ENCODE measurements at places on chromosomes 4 and X.

GRCh38 chrX:53357799-53358530 is 64.5 kb downstream of the SMC1A start:
- DNase-seq, result no peak

GRCh38 chr4:54607067-54607466 is 50.7 kb upstream of the KIT start:
- no peak for DNase-seq

- DNase-seq, result no peak
Observed at GRCh38 chr4:108008721-108009120, 19.0 kb downstream of the HADH start.

DNA sequence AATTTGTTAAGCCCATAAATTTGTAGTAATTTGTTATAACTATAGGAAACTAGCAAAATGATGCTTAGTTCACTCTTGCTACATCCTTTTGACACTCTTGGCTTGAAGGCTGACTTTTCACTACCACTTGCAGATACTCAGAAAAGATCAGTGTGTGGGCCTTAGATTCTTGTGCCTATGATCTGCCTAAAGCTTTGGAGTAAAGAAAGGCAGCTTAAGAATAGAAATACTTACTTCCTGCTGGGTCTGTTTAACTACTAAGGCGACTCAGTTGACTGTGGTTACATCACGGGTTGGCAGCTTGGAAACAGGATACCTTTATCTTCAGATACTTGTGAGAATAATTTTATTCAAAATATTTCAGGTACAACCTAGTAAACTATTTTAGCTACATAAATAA is 201.4 kb upstream of the FMR1 start:
- no peak for DNase-seq

DNA sequence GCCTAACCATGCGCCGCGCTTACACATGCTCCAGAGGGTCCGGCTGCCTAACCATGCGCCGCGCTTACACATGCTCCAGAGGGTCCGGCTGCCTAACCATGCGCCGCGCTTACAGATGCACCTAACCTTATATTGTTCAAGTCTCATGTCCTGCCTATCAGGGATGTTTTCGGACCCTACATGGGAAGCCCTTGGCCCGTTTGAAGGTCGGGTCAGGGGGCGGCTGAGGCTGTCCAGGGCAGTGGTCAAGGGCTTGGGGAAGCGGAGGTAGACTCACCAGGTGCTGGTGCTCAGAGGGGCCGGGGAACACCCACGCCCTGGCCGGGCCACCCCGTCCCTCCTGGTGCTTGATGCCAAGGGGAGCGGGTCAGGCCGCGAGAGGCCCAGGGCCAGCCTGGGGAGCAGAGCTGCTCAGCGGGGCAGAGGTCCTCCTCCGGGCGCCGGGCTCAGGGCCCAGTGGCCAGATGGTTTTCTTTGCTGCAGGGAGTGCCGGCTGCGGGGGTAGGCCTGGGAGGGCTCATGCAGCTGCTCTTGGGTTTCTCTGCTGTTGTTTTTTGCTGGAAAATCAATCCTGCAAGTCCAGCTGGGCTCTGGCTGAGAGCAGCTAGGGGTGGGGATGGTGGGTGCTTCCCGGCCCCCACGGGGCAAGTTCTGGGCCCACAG is 35.4 kb upstream of the SPON2 start:
- no peak for DNase-seq

DNA sequence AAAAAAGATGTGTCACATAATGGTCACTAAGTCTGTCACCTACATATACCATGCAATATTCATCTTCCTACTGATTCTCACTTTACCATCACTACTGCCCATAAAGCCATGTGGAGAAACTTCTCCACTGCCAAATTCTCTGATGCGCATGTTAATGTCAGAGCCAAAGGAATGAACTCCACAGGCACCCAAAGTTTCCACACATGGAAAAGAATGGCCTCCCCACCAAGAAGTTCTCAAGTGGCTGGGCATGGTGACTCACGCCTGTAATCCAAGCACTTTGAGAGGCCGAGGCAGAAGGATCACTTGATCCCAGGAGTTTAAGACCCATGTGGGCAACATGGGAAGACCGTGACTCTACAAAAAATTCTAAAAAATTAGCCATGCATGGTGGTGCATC is 43.8 kb upstream of the UGDH start:
- DNase-seq, result no peak

- DNase-seq, result no peak
Observed at GRCh38 chr4:158808399-158808798, 39.6 kb downstream of the FNIP2 start.

- DNase-seq, result no peak
Observed at GRCh38 chrX:71919431-71919830, 8.8 kb downstream of the NHSL2 start.

DNA sequence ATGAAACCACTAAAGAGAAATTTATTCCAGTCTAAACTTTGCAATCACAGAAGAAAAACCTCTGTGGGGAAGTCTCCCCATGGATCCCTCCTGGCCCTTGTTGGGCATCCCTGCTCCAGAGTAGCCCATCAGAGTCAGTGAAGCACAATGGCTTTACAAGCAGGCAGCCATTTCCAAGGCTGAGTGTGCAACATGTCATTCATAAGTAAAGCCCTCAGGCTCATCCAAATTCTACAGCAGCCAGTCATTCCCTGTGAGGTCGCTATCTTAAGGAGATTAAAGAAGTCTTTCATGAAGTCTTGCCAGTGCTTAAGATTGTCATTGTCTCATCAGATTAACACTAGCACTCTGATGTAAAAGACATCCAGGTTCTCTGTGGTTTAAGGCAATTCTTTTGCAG is 17.0 kb upstream of the MAPK10 start:
- DNase-seq, result no peak

DNA sequence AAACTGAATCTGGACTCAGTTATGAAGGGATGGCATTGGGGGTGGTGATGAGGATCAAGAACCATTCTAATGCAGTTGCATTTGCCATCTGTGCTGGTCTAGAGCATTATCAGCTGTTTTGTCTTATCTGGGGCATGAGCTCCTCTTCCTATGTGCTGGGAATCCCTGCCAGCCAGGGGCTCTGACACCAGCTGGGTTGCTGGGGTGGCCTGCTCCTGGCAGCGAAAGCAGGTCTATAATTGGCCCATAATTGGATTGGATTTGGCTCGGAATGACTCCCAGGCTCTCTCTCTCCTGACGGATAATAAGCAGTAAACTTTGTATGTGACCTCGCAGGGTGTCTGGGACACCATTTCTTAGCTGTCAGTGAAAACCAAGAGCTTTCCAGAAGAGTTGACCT is 34.1 kb downstream of the SMPX start:
- no peak for DNase-seq

DNA sequence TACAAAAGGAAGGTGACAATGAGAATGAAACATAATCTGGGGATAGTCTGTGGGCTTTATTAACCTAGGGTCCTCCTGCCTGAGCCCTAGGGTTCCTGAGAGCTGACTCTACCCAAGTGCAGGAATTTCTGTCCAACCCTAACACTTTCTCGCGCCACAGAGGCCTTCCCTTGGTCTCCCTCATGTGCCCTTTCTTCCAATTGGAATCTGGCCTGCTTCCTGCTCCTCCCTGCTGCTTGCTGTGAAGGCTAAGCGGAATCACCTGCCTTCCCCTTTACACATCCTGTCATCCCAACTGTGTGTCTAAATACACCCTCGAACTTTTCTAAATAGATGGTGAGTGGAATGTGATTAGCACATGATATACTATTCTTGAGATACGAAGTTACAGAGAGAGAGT is 5.9 kb downstream of the MAGEA11 start:
- no peak for DNase-seq

- DNase-seq, result no peak
Observed at GRCh38 chrX:134158821-134159512, 78.0 kb upstream of the CCDC160 start.

GRCh38 chr4:156778093-156778492 is 193.5 kb downstream of the PDGFC start:
- DNase-seq, result no peak

DNA sequence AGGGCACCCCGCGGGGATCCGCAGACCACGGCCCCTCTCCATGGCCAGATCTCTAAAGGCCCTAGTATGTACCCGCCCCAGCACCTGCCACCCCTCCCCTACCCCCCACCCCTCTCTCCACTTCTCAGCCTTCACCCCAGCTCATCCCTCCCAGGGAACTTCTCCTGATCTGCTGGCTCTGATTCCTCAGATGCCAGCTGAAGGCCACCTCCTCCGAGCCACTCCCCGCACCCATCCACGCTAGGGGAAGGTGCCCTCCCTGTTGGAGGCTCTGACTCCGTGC is 11.9 kb downstream of the PSAPL1 start:
- no peak for DNase-seq

GRCh38 chr4:183195534-183195933 is 96.5 kb downstream of the WWC2 start:
- no peak for DNase-seq

DNA sequence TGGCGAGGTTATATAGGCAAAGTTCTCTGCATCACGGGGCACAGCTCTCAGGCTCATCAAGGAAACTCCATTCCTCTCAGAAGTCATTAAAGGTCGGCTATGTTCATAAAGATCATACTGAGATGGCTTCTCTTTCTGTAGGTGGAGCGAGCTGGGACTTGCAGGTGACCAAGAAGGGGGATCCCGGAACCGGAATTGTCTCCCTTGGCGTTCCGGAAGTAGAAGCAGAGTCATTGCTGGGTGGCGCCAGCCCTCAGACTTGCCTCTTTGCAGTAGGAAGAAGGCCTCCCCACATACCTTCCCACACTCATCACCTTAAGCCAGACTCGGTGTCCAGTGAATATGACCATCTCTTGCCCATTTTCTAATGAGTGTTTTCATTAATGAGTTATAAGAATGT is 17.9 kb upstream of the HPGD start:
- no peak for DNase-seq

GRCh38 chrX:29617276-29617675 is 598.1 kb upstream of the MAGEB2 start:
- DNase-seq, result no peak

- DNase-seq, result peak; percentile 12
Observed at GRCh38 chrX:107454302-107454701, 4.8 kb downstream of the FRMPD3 start.

- no peak for DNase-seq
Observed at GRCh38 chr4:159735281-159736207, 632.7 kb downstream of the RAPGEF2 start.

DNA sequence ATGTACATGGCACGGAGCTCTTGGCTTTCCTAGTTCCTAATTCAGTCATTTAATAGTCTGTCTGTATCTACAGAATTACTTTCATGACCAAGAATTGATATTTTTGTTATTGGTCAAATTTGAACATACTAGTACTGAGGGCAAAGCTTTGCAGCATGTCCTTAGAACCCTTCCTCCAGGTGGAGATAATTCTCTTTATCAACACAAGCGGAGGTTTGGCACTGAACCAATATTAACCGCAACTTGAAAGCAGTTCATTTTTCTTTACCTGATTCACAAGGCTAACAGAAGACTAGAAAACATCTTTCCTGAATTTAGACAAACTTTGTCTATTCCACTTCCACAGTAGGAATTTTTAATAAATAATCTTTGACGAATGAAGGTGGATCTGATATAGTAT is 73.8 kb downstream of the TACR3 start:
- DNase-seq, result no peak

DNA sequence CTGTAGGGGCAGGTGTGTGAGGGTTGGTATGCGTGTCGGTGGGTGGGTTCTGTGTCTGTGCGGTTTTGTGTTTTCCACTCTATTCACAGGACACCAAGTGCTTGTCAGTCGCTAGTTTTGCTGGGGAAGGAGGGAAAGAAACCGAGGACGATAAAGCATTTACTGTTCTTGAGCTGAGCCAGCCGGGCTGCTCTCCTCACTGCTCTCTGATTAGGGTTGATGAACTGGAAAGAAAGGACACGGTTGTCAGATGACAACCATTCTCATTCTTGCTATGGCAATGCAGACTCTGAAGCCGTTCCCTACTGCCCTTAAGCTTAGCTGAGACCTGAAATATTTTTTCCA is 832 bp downstream of the EGFL6 start:
- no peak for DNase-seq

GRCh38 chr4:56115898-56116297 is 167.2 kb downstream of the CEP135 start:
- no peak for DNase-seq

- no peak for DNase-seq
Observed at GRCh38 chrX:22276781-22277180, 4.1 kb downstream of the CBLL2 start.

GRCh38 chr4:17376205-17376604 is 135.7 kb downstream of the QDPR start:
- DNase-seq, result no peak

GRCh38 chr4:65083076-65083475 is 587.2 kb downstream of the EPHA5 start:
- no peak for DNase-seq

DNA sequence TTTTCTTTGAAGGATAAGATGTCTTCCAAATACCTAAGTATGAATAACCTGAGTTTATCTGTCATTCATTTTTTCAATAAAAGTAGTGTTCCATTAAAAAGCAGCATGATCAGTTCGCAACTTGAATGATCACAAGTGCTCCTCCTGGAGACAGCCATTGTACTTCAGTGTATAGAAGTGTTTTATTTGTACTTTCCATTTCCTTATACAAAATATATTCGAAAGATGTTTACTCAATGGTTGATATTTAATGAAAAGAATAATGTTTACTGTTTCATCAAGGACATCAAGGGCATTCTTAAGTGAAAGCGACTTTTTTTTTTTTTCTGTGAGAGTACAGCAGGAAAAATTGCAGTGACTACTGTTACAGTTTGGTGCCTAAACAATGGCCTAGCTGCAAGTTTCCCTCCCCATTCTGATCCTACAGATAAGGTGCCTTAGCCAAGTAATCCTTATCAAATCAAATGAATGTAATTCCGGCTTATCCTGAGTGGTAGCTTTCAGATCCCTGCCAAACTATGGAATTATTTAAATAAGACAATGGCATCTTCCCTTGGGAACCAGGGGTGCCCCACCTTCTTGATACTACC is 69.0 kb upstream of the IL15 start:
- DNase-seq, result no peak

- no peak for DNase-seq
Observed at GRCh38 chrX:153397256-153397960, 3.7 kb downstream of the PNMA6E start.

DNA sequence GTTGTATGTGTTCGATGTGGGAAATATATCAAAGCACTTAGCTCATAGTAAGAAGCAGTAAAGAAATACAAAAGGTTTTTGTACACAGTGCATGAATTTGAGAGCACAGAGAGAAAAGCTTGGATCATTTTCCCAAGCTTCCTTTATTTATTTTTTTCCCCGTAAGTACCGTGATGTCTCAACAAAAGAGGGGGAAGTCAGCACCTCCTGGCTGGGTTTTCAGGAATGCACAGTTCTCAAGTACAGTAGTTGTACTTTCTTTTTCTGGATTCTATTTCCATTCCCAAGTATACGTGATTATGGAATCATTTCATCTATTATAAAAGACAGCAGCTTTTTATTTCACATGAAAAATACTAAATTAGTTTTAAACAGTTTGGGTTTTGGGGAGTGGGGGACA is 171.5 kb upstream of the EDNRA start:
- DNase-seq, result no peak

- no peak for DNase-seq
Observed at GRCh38 chr4:54675721-54676461, 18.1 kb downstream of the KIT start.

GRCh38 chrX:31743004-31743403 is 671.2 kb upstream of the FTHL17 start:
- no peak for DNase-seq
